ENCODE measurements at places on chromosomes 5 and 9.

- DNase-seq: no peak
Observed at GRCh38 chr5:90803876-90804275, 245.3 kb downstream of the ADGRV1 start.

- no peak for DNase-seq
Observed at GRCh38 chr5:36047384-36048160, 19.1 kb downstream of the UGT3A2 start.

DNA sequence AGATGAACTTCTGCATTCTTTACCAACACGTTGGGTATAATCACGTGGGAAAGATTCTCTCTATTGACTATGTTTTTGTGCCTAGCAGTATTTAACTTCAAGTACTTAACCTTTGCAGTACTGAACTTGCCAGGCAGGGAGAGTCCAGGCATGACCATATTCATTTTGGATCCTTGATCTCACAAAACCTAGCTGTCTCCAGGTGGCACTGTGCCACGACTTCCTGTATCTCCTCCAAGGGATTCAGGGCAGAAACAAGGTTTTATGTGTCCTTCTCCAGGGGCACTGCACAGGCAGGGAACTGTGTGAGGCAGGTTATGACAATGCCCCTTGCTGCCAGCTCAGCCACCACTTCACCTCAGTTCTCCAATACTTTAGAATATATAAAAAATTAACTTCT lies 11.7 kb upstream of the IFNA5 start:
- DNase-seq: no peak

GRCh38 chr9:16532681-16533450 lies 337.6 kb downstream of the BNC2 start:
- no peak for DNase-seq

GRCh38 chr9:21872696-21873095 lies 70.3 kb downstream of the MTAP start:
- DNase-seq: no peak

DNA sequence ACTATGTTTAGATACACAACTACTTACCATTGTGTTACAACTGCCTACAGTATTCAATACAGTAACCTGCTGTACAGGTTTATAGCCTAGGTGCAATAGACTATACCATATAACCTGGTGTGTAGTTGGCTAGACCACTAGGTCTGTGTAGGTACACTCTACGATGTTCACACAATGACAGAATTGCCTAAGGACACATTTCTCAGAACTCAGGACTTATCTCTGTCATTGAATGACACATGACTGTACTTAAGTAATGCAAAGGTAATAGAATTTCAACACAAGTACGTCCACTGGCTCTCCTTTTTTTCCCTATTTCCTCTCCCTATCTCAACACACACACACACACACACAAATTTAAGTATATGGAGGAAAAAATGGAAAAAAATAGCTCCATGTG lies 385.6 kb downstream of the CTNND2 start:
- no peak for DNase-seq

GRCh38 chr5:67199859-67200258 lies 3.3 kb upstream of the CD180 start:
- no peak for DNase-seq

DNA sequence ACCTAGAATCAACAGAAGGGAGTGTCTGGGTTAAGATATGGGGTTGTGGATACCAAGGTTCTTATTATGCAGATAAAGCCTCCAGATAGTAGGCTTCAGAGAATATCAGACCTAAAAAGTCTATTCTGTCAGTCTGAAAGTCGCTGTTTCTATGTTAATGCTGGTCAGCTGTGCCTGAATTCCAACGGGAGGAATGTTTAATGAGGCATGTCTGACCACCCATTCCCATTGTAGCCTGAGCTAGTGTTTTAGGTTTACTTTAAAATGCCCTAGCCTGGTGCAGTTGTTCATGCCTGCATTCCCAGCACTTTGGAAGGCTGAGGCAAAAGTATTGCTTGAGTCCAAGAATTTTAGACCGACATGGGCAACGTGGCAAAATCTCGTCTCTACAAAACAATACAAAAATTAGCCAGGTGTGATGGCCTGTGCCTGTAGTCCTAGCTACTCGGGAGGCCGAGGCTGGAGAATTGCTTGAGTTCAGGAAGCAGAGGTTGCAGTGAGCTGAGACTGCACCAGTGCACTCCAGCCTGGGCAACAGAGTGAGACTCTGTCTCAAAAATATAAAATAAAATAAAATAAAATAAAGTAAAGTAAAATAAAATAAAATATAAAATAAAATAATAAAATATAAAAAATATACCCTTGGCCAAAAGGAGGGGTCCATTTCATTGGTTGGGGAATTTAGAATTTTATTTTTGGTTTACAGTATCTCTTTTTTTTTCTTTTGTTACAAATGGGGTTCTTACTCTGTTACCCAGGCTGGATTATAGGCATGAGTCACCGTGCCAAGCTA lies 7.8 kb upstream of the SOX30 start:
- no peak for DNase-seq

DNA sequence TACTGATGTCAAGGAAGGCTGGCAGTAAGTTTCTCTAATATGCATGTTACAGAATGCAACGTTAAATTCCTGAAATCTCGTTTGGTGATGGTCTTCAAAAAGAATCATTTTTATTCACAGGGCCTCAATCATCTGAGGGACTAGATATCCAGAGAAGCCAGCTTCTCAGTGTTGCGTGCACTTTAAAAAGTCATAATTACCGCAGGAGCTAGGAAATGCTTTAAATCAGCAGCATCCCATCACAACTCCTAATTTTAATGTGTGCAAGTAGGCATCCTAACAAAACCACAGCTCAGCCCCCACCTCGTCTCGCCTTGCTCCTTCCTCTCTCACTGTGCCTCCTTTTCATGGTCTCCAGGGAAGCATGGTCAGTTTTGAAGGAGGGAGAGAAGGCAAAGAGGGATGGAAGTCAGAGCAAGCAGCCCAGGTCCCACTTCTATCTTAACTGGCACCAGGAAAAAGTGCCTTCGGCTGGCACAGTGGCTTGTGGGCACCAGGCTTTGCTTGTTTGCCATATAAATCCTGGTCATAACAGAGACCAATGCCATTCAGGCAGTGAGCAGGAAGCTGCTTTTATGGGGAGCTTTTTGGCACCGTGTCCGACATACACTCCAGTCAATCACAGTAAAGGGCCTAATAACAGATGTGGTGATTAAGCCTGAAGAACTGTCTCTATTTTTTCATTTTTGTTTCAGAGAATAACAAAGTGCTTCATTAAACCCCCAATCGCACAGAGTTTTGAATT lies 21.4 kb downstream of the MEGF10 start:
- no peak for DNase-seq

DNA sequence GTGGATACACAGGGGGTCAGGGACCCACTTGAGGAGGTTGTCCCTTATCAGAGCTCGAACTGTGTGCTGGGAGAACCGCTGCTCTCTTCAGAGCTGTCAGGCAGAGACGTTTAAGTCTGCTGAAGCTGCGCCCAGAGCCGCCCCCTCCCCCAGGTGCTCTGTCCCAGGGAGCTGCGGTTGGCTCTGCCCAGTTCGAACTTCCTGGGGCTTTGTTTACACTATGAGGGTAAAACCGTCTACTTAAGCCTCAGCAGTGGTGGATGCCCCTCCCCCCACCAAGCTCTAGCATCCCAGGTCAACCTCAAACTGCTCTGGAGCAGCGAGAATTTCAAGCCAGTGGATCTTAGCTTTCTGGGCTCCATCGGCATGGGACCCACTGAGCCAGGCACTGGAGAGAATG lies 15.9 kb downstream of the SRD5A1 start:
- no peak for DNase-seq

DNA sequence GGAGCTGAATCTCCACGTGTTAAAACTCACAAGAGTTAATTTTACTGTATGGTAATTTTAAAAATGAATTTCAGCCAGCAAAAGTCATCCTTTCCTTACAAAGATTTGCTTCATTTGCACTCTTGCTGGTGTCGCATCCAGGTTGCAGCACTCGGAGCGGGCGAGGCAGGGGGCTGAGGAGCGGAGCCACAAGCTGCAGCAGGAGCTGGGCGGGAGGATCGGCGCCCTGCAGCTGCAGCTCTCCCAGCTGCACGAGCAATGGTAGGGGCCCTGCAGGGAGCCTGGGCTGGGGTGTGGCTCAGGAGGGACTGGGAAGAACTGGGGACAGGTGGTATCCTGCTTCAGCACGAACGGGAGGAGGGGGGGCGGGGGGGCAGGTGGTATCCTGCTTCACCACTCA lies 27.1 kb downstream of the HNRNPH1 start:
- DNase-seq: no peak

GRCh38 chr5:78008356-78008967 lies 232.3 kb upstream of the TBCA start:
- DNase-seq: peak; percentile 49

- no peak for DNase-seq
Observed at GRCh38 chr5:162842727-162843126, 594.7 kb upstream of the CCNG1 start.

DNA sequence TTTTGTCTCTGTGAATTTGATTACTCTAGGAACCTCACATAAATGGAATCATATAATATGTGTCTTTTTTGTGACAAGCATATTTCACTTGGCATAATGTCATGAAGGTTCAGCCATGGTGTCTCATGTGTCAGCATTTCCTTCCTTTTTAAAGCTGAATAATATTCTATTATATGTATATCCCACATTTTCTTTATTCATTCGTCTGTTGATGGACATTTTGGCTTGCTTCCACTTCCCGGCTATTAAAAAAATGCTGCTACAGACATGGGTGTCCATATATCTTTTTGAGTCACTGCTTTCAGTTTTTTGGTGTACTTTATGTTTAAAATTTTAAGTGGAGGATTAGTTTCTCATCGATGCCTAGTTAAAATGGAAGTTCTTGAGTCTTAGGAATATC lies 59.8 kb upstream of the C5orf63 start:
- no peak for DNase-seq

DNA sequence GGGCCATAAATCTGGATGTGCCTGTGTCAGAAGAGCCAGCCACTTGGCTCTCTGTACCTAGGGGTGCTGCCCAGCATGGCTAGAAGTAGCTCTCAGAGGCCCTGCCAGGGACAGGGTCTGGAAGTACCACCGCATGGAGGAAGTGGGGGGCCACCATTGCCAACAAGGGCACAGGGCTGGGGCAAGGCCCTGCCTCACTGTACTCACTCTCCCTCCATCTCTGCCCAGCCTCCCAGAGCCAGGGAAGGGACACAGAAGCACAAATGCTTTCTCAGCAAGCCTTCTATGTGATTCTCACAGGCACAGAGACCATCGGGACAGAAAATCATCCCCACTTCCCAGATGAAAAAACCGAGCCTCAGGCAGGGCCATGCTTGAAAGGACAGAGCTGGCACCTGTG lies 138.1 kb downstream of the C5orf15 start:
- DNase-seq: no peak

DNA sequence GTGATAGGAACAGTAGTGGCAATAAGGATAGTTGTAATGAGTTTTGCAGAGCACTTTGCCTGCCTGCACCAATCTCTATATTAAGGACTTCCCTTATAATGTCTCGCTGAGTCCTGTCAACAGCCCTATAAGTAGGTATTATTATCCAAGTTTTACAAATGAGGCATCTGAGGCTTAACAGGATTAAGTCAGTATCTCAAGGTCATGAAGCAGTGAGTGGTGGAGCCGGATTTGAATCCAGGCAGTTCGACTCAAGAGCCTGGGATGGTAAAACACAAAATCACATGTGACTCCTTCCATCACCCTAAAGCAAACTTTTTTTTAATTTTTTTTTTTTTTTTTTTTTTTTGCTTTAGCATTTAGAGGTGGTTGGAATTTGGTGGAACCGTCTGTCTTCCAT lies 59.0 kb upstream of the RARS1 start:
- DNase-seq: no peak

GRCh38 chr5:55438998-55439397 lies 95.8 kb downstream of the PLPP1 start:
- DNase-seq: no peak

DNA sequence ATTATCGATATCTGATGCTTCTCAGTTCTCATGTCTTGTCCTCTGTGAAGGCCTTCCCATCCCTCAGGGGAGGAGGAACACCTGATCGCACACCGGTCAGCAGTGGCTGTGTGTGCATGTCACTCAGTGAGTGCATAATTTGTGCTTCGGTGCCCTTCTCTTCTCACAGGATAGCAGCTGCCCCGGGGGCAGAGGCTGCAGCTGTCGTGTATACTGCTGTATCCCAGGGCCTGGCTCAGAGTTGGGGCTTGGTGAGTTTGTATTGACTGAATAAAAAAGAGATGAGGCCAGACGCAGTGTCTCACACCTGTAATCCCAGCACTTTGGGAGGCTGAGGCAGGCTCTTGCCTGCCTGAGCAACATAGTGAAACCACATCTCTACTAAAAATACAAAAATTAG lies 49.7 kb upstream of the NCS1 start:
- DNase-seq: no peak

DNA sequence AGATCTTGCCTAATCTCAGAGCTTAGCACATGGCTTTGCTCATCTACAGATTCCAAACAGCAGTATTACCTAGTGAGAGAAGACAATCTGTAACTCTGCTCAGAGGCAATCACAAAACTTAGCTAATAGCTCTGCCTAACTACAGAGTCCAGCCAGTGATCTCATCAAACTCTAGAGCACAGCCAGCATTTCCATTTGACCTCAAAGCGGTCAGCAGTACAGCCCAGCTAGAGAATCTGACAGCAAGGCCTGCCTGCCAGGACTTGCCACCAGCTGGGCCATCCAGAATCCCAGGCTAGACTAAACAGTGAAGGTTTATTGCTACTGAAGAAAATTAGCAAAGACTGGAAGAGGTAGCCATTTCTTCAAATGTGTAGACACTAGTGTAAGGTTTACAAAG lies 217.9 kb upstream of the VLDLR start:
- DNase-seq: no peak

GRCh38 chr5:74035521-74035937 lies 409.5 kb downstream of the ARHGEF28 start:
- peak; percentile 45 for DNase-seq

- DNase-seq: no peak
Observed at GRCh38 chr5:151070449-151070848, 10.4 kb downstream of the TNIP1 start.

DNA sequence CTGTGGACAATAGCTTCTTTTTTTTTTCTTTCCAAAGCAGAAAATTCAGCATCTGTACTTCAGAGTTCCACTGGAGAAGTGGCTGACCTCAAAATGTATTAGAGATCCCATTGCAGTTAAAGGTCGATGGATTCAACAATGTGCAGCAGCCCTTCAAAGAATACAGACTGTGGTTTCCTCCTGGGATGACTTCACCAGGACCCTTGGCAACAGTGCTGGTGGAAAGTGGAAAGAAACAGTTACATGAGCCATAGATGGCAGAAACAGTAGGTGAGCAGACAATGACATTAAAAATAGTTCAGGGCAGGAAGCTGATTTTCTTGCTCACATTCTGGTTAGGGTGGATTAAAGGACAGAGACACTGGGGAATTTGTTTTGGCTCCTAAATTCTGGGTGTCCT lies 62.4 kb downstream of the SLC28A3 start:
- no peak for DNase-seq

Data from RPMI8226 (cell line).